AG04450 (cell line): ENCODE measurements at places on chromosomes 1 and 21. TPM values are rescaled to one million over a fixed set of nuclear protein-coding genes. Genes with fewer than 3 reads are reported as not detected.

DNA sequence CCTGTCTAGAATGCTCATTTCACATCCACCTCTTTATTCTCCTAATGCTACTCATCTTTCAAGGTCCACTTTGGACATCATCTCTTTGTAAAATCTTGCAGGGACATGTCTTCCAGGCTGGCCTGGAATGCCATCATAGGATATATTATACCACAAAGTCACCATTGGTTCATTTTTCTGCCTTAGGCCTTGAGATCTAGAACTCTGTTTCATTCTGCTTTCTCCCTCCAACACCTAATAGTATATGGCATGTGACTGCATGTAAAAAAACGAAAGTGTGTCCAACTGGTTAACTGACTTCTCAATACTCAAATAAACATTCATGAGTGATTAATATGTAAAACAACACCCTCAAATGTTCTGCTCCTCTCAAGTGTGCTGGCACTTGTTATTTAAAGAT lies 84.1 kb downstream of the RGS2 start:
- DNase-seq: no peak

DNA sequence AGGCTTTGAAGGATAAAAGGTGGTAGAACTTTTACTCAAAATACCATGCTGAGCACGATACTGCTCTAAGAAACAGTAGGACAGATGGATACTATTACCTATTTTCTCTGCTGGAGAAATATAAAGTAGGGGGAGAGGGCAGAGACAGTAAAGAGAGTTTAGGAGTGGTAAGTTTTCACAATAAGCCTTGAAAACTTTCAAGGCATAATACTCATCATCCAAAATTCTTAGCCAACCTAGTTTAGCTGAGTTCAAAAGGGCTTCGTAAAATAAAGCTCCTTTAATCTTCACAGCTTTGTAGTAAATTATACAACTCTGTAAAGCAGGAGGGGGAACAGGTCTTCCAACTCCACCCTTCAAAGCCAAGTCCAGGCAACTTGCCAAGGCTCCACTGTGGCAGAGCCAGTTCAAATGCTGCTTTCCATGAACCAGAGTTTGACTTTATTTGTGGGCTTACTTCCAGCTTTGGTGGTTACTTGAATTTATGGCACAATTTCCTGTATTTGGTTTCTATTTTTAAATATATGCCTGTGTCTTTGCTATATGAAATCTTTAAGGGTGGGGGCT lies 15.5 kb downstream of the TEX38 start:
- no peak for DNase-seq

- no peak for DNase-seq
Measured at GRCh38 chr1:237187842-237188241, 145.9 kb downstream of the RYR2 start.

- no peak for DNase-seq
Measured at GRCh38 chr1:225872075-225872430, 10.1 kb downstream of the TMEM63A start.

GRCh38 chr1:195715652-195716051 lies 892.6 kb downstream of the KCNT2 start:
- no peak for DNase-seq

DNA sequence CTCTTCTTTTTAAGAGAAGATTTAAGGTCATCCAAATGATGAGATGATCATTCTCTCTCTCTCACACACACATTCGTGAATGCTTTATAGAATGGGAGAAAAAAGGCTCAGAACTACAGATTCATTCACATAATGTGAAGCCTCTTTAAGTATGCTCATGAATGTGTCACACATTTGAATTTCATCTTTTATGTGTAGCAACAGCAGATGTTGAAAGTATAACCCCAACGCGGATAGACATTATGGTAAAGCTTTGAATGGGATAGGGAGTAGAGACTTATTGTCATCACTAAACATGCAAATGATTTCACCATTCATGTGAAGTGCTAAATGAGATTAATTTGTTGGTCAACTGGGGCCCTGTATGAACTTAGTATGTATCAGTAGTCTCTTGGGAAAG lies 15.7 kb upstream of the PKN2 start:
- DNase-seq: no peak

DNA sequence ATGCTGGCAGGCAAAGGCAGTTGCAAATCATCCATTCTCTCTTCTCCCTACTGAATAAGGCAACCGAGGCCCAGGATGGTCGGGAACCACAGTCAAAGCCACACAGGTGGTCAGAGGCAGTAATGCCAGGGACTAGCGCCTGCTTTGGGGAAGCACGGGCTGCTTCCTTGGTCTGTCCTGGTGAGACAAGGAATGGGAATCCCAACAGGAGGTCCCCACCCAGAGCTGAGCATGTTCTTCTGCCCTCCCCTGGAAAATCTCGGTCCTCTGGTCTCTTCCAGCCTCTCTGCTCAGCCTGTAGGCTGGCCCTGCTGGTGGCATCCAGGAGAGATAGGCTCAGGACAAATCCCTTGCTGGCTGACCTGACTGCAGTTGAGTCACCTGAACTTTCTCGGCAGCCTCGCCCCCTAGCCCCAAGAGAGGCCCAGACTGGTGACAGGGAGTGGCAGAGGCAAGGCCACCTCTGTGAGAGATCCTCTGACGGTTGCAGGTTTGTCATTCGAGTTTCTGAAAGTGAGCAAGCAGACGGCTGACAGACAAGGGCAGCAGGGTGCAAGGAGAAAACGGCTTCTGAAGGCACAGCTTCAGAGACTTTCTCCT lies 5.8 kb downstream of the OLIG1 start:
- DNase-seq: no peak

- peak; percentile 43 for DNase-seq
Measured at GRCh38 chr1:212915245-212916091, 34.9 kb upstream of the VASH2 start.

DNA sequence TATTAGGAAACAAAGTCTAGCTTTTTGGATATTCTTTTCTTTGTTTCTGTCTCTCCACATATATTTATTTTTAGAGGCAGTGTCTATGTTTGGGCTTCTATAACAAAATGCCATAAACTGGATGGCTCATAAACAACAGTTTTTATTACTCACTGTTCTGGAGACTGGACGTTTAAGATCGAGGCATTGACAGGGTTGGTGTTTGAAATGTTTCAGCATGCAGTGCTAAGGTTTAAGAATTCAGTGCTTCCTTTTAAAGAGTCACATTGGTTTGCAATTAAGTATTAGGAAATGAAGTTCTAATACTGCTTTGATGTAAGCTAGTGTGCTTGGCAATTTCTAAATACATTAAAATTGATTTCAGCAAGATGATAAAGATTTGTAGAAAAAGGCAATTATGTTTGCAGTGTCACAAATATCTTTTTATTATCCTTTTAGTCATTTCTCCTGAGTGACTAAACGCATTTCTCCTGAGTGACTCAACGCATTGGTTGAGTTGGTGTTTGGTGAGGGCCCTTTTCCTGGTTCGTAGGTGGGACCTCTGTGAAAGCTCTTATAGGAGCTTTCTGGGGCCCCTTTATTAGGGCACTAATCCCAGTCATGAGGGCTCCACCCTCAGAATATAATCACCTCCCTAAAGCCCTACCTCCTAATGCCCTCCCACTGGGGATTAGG lies 317.0 kb downstream of the USP25 start:
- DNase-seq: no peak

- no peak for DNase-seq
Measured at GRCh38 chr1:231817801-231818200, 191.2 kb downstream of the DISC1 start.

GRCh38 chr1:181383695-181384094 lies 99.6 kb upstream of the CACNA1E start:
- no peak for DNase-seq

- DNase-seq: no peak
Measured at GRCh38 chr21:33384841-33385331, 18.3 kb upstream of the IFNGR2 start.

DNA sequence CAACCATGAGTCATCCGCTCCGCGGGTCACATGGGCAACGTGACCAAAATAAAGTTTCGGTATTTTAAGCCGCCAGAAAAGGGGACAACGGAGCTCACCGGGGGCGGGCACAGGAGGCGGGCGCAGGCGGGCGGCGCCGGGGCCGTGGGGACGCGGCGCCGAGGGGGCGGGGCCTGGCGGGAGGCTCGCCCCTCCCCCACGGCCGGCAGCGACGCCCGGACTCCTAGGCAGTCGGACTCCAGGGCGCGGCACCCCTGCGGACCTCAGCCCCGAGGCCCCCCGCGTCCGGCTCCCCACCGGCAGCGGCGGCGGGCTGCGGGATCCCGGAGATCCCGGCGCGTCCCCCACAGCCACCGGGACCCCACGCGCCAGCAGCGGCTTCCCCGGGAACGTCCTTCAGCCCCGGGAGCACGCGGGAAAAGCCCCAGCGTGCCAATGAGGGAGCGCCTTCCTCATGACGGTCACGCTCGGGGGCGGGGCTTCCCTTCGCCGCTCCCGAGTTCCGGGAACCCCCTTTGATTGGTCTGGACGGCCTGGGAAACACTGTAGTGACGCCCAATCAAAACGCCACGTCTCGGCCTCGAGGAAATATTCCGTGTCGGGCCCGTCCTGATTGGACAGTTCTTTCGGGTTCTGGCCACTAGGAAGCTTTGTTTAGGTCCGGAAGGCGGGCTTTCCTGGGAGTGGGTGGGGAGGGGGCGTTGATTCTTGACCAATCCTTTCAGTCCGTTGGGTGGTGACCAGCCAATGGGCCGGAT lies 515 bp upstream of the CAMTA1 start:
- peak; percentile 100 for DNase-seq

- no peak for DNase-seq
Measured at GRCh38 chr1:197065559-197065958, 1.5 kb downstream of the F13B start.

DNA sequence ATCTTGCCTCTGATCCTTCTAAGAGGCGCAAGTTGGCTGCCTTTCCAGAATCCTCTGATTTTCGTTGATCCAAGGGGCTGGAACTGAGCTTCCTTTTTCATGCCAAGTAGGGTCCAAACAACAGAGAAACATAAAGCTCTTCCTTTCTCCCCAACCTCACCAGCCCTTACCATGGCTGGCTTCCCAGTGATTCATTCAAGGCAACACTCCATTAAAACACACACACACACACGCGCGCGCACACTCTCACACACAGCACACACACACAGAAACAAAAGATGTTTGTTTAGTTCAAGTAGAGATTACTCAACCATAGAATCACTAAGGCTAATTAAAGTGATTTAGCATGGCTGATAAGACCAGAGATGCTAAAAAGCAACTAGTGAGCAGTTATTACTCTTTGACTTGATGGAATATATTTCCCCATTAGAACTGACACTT lies 13.0 kb upstream of the GUCA2A start:
- peak; percentile 58 for DNase-seq

GRCh38 chr1:24562625-24563024 lies 6.7 kb downstream of the NCMAP start:
- no peak for DNase-seq

GRCh38 chr1:167676205-167676915 lies 45.4 kb upstream of the MPZL1 start:
- no peak for DNase-seq

DNA sequence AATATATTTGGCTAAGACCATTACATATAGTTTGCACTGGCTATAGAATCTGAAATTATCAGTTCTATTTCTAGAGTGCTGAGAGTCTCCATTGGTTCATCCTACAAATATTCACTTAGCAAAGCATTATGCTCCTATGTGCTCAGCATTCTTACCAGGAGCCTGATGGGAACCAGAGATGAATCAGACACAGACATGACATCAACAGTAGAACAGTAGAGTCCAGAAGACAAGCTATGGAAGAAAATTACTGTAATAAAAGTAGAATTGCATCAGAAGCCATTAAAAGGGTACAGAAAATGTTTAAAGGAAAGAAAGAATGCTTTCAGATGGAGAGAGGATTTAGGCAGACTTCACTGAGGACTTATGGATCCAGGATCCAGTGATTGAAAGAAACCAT lies 271.7 kb upstream of the SNX7 start:
- DNase-seq: peak; percentile 45

DNA sequence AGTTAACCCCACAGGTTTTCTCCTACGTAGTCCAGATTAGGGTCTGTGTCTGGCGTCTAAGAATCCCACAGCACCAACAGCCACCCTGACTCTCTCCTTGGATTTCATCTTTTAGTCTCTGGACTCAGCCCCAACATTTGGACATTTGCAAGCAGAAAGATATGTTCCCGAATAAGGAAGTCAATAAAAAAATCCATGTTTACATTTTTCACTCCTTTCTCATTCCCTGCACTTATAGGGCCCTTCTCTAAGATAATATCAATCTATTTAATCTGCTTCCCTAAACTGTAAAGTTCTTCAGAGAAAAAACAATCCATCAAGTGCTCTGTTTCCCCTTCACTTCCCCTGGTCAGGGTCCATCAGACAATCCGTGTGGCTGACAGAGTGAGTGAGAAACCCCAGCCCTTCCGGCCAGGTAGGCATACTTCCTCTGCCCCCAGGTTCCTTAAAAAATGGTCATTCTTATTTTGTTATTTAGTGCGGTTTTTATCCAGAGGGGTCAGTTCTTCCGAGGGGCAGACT lies 105.9 kb upstream of the CDC42BPA start:
- no peak for DNase-seq

- no peak for DNase-seq
Measured at GRCh38 chr1:108570998-108571401, 11.1 kb downstream of the EEIG2 start.

GRCh38 chr1:156704930-156705320 lies 458 bp downstream of the CRABP2 start:
- DNase-seq: no peak

DNA sequence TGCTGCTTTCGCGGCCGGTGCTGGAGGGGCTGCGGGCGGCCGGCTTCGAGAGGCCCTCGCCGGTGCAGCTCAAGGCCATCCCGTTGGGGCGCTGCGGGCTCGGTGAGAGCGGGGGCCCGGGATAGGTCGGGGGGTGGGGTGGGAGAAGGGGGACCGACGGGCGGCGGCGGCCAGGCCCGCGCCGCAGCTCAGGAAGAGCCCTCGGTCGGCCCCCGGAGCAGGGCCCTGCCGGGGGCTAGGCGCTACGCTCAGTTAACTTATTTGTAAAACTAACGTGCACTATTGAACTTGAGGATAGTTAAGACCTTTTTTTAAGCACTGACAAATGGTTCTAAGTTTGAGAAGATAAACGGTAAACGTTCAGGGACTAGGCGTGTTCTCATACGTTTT lies 418 bp downstream of the DDX20 start:
- DNase-seq: no peak

DNA sequence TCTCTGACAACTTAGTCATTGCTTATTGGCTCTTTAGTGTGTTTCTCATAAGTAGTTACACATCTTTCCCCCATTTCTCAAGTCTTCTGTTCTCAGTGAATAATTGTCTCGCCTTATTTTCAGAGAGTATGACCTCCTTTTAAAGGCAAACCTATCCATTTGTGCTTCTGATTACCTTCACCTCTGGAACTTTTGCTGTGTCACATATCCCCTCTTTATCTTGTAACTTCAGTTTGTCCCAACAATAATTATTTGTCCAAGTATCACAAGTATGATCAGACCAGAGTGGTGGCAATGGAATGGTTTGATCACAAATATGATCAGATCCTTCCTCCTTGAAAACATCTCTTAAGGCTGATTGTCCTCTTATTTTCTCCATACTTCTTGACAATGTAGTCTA lies 5.3 kb upstream of the MRPS21 start:
- no peak for DNase-seq

ASH1L gene
- polyA plus RNA-seq: 24.0 and 30.6 TPM in 2 replicates

RRP1B gene
- polyA plus RNA-seq: 15.4 and 17.4 TPM in 2 replicates

ROR1 gene
- polyA plus RNA-seq: 7.1 and 7.3 TPM in 2 replicates

CYP4A22 gene
- not detected in 2 replicates for polyA plus RNA-seq

TENT5C gene
- polyA plus RNA-seq: 29.2 and 30.6 TPM in 2 replicates

C1QA gene
- not detected in 2 replicates for polyA plus RNA-seq

ILDR2 gene
- polyA plus RNA-seq: 0.10 TPM in 1 of 2 replicates, not detected in the other

PCBP3 gene
- 1.6 and 2.1 TPM in 2 replicates for polyA plus RNA-seq

LCA5L gene
- polyA plus RNA-seq: 0.81 and 1.1 TPM in 2 replicates

AKR1A1 gene
- 150 and 175 TPM in 2 replicates for polyA plus RNA-seq

IGSF5 gene
- polyA plus RNA-seq: not detected in 2 replicates

WNT2B gene
- polyA plus RNA-seq: 2.7 and 2.8 TPM in 2 replicates
